Cardiac muscle cell (in vitro differentiated cells and primary cell): ENCODE measurements at places on chromosomes 6 and 20.

GRCh38 chr20:9363673-9364072, 150.7 kb upstream of the LAMP5 start:
- DNase-seq = no peak

DNA sequence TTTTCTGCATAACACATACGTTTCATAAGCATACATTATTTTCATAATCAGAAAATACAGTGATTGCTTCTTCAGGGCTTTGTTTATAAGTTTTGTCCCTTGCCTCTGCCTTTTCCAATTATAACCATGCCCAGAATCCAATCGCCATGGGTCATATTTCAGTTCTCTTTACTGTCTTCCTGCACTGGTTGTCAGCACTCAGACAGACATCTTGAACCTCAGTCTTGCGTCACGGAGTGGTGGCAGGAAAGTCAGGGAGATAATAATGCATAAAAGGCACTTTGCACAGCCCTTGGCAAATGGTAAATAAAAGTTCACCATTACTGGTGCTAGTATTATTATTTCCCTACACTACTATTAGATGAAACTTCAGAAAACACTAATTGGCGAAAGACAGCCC, 7.2 kb downstream of the KIF16B start:
- no peak for DNase-seq

GRCh38 chr6:87975561-87975960, 72.1 kb upstream of the SPACA1 start:
- no peak for DNase-seq

GRCh38 chr6:130381012-130381411, 15.2 kb downstream of the TMEM200A start:
- DNase-seq = no peak

GRCh38 chr20:46681032-46681854, 8.0 kb downstream of the TP53RK start:
- DNase-seq = peak; percentile 71

GRCh38 chr6:69624944-69625343, 171.9 kb downstream of the LMBRD1 start:
- no peak for DNase-seq

- no peak for DNase-seq
Observed at GRCh38 chr6:96007663-96008062, 8.1 kb upstream of the FUT9 start.

DNA sequence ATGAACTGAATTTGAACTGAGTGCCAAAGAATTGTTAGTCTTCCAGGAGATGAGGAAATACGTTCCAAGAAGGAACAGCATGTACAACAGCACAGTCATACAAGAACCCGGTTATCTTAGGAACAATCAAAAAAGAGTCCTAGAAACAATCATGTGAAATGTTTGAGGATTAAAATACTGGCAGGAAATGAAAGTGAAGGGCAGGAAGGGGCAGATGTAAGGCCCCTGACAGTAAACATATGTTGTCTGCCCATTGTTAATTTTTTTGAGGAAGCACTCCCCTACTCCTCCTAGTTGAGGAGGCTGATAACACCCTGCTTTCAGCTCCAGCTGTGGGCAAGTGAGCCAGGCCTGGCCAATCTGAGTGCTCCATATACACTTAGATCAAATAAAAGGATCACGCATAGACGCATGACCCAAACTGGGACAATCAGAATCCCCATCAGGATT, 220.9 kb downstream of the HACE1 start:
- no peak for DNase-seq

DNA sequence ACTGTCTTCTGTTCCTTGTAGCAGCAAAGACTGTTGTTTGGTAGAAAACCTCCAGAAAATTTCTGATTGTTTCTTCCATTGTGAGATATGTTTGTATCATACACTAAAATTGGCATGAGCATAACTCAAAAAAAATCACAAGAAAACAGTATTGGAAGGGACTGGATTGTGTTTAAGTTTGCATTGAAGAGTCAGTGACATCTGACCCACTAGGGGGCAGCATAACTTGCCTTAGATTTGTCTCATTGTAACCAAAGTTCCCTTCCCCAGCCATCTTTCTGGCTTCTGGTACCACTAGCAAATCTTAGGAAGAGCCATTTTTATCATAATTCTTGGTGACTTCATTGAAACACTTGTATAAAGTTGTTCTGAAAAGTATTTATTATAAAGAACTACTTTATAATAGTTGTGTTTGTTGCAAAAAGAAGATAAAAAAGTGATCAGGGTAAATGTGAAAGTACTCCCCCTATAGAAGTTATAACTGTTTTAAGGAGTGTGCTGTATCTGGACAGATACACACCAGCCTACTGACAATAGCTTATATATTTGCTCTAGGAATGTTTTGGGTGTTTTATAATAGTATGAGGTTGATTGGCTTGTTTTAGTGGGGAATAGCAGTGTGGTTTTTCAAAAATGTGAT, 7.7 kb downstream of the CSTF1 start:
- DNase-seq = peak; percentile 90

DNA sequence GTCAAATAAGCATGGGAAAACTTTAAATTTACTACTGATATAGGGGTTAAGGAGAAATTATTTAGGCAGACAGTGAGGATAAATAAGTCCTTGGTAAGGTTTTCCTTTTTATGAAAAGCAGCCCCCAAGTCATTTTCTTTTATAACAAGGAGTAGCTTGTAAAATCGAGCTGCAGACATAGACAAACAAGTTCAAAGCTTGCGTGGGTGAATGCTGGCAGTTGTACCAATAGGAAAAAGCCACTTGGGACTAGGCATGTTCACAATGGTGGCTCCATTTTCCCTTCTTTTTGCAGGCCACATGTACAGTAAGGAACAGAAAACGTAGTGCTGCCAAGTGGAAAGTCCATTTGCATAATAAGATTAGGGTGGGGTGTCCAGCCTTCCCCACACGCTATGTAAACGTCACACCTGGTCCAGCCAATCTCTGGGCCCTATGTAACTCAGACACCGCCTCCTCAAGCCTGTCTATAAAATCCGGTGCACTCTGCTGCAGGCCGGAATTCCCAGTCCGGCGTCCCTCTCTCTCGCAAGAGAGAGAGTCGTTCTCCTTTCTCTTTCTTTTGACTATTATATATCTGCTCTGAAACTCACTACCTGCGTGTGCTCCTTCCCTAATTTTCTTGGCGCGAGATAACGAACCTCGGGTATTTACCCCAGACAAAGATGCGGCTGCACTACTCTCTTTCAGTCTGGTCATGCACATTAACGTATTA, 217.1 kb upstream of the MAN1A1 start:
- DNase-seq = no peak

DNA sequence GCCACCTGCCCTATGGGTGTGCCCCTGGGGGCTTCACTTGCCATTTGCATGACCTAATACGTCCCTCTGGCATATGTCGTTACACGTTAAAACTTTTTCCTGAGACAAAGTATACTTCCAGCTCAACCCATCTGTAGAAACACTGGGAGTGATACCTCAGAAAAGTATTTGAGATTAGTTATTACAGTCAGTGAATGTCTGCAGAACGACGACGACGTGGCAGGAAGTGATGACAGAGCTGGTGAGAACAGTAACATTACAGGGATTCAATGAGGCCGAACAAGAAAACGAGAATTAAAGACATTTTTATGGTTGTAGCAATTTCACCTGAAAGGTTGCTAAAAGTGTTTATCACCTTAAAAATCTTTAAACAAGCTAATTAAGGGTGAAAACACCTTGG, 40.2 kb downstream of the SASH1 start:
- DNase-seq = no peak

DNA sequence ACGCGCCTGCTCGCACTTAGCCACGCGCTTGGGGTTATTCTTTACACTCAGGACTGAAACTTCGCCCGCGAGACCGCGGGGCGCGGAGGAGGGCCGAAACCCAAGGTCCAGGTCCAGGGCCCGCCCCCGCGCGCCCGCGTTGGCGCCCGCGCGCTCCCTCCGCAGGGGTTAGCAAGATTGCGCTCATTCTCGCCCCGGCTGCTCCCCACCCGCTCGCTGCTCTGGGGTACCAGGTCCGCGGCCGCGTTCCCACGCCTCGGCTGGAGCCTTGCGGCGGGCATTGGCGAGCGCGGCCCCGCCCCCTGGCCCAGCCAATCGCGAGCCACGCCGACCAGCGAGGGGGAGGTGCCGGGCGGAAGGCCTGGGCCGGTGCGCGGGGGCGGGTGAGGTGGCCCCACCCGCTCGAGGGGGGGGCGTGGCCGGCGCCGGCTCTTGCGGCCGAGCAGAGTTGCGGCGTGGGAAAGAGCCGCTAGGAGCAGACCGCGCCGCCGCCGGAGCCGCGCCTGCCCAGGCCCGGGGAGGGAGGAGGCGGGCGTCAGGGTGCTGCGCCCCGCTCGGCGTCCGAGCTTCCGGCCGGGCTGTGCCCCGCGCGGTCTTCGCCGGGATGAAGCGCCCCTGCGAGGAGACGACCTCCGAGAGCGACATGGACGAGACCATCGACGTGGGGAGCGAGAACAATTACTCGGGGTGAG, at the start of gene HEY2:
TSS of gene HEY2 (plus strand) at position 460 of the 692 bp plus-strand sequence. CDS start at position 605, 145 bp downstream.
- DNase-seq = peak; percentile 96

- DNase-seq = no peak
Observed at GRCh38 chr20:50737352-50737751, 6.0 kb downstream of the PARD6B start.

DNA sequence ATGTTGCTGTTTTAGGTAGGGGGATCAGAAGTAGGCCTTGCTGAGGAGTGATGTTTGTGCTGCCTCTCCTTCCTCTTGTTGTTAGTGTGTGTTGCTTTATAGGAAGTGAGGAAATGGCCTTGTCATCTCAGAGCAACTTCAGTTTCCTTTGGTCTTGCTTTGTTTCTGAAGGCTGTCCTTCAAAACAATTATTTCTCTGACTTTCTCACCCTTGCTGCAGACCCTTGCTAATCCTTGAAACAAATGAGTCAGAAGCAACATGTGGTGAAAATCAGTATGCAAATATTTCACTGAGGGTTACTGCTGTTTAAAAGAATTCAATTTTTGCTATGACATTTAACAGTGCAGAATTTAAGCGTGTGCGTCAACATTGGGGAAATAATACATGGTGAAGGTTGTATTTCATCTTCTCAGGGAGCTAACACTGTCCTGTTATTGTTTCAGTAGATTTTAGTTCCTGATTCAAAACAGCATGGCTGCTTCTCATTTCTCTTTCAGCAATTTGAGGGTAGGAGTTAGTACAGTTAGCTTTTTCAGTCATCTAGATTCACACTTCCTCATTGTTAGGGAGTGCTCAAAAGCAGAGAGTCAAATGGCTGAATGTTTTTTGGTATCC, 13.8 kb downstream of the RNF144B start:
- no peak for DNase-seq
